Ammon's horn (tissue), 1 donor: ENCODE measurements at places on chromosomes 1 and 21.

DNA sequence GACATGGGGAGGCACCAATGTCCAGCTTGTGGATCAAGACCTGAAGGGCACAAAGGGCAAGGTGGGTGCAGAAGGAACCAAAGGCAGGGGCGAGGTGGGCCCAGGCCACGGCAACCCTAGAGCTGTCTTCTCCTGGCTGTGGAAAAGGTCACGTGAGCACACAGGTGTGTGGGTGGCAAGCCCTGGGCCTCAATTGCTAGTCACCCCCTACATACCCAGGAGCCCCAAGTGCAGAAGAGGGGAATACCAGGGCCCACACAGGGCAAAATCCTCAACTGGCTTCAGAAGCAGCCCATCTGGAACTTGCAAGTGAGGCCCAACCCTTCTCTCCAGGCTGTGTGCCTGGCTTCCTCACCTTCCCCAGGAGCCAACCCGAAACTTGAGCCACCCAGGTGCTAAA lies 25.6 kb downstream of the ZBTB17 start:
- DNase-seq = no peak

DNA sequence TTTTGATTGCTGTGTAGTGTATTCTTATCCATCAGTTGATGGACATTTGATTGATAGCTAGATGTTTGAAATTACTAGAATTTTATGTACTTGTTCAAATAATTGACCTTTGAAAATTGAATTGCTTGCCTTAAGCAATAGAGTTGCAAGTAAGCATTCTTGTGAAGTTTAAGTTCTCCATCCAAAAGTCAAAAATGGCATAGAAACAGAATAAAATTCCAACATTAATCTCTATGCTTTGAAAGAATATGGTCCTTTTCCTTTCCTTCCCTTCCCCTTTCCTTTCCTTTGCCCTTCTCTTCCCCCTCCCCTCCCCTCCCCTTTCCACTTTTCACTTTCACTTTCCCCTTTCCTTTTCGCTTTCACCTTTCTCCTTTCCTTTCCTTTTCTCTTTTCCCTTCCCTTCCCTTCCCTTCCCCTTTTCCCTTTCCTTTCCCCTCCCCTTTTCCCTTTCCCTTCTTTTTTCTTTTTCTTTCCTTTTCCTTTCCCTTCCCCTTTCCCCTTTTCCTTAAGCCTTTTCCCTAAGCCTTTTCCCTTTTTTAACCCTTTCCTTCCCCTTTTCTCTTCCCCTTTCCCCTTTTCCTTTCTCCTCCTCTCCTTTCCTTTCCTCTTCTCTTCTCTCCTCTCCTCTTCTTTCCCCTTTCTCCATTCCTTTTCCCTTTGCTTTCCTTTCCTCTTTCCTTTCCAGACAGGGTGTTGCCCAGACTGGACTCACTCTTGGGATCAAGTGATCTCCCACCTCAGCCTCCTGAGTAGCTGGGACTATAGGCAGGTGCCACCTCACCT lies 67.4 kb downstream of the SASS6 start:
- no peak for DNase-seq

DNA sequence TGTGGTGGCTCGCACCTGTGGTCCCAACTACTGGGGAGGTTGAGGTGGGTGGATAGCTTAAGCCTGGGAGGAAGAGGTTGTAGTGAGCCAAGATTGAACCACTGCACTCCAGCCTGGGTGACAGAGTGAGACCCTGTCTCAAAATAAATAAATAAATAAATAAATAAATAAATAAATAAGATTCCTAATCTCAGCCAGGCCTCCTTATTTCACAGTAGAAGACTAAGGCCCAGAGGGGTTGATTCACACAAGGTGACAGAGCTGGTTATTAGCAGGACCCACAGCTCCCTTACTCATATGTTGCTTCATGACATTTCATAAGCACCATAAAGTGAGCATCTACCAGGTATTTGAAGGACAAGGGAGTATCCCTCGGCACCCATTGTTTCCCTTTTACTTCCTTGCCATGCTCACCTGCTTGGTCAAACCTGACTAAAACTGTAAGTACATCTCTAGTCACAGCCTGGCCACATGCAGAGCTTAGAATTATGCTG lies 32.7 kb downstream of the ALG14 start:
- DNase-seq = no peak

GRCh38 chr1:2546515-2547209 lies 9.5 kb upstream of the TNFRSF14 start:
- DNase-seq = peak; percentile 82

DNA sequence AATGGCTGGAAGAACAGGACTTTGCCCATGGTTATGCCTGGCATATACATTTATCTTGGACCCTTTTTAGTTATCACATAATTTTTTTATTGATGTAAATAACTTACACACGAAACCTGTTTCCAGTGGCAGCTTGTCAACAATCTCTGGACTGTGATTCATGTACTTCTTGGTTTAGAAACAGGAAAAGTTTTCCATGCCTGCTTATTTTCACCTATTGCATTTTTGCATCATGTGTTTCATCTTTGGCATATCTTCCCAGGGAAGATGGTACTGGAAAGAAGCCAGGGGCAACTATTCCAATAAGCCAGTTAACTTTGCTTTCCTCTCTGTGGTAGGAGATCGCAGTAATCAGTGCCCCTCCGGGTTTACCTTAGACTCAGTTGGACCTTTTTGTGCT lies 210.3 kb downstream of the TPR start:
- DNase-seq = no peak

DNA sequence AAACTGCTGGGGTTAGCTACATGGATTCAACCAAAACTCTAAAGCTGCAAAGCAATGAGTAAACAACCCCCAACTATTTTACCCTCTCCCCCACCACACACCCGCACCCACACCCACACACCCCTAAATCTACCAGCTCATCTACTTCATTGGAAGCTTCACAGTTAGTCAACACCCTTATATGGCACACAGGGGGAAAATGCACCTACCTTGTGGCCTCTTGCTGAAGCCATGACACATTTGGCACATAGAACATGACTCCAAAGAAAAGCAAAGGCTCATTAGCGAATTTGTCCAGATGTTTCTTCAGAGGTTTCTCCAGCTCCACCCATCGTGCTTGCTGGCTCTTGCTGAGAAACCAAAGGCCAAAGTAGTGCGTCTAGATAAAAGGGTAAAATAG lies 99.8 kb downstream of the PTPN14 start:
- DNase-seq = no peak

DNA sequence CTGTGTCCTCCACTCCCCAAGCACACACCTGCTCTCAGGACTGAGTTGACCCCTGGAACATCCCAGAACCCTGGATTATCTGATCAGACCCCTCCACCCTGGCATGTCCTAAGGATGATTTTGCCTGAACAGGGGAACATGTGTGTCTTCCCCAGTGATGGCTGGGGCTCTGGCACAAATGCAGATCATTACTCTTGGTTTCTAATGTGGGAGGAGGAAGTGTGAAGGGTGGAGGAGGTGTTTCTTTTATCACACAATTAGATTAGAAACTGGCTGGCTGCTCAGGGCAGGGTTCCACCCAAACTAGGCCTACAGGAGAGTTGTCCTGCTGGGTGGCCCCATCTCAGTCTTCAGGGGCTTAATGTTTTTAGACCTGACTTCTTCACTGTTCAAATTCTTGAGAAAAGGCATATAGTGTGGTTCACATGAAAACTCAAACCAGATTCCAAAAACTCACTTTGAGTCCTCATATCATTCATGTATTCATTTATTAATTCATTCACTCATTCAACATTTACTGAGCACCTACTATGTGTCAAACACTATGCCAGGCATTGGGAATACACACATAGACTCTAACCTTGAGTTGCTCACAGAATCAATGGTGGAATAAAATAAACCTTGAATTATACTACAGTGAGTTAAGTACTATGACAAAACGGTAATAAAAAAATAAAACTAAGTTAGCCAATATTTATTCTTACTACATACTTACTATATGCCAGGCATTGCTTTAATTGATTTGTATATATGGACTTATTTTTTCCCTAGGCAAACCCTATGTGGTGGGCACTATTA lies 221.8 kb upstream of the JUN start:
- DNase-seq = peak; percentile 35

- DNase-seq = no peak
Measured at GRCh38 chr1:55519937-55520683, 304.9 kb upstream of the USP24 start.

DNA sequence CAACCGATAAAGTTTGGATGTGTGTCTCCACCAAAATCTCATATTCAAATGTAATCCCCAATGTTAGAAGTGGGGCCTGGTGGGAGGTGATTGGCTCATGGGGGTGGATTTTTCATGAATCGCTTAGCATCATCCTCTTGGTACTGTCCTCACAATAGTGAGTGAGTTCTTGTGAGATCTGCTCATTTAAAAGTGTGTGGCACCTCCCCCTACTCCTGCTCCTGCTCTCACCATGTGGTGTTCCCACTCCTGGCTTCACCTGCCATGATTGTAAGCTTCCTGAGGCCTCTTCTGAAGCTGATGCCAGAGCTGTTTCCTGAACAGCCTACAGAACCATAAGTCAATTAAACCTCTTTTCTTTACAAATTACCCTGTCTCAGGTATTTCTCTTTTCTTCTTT lies 28.2 kb upstream of the PRDX6 start:
- no peak for DNase-seq

DNA sequence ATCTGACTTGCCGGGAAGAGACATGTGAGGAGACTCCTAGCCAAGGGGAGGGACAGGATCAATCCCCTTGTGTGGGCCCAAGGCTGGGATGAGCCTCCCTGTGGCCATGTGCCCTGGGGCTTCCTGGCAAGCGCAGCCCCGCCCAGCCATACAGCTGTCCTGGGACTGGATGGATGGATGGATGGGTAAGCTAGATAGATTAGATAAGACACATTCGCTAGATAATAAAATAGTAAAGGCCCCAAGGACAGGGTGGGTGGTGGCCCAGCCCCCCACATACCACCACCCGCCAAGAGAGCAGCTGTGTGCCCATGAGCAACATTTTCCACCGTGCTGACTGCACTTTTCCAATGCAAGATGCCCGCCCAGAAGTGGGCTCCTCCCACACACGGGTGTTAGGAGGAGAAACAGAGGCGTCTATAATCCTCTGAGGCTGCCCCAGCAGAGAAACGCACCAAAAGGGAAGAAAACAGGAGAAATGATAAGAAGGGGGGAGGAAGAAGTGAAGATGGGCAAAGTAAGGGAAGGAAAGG lies 25.1 kb downstream of the ZBTB17 start:
- DNase-seq = no peak

DNA sequence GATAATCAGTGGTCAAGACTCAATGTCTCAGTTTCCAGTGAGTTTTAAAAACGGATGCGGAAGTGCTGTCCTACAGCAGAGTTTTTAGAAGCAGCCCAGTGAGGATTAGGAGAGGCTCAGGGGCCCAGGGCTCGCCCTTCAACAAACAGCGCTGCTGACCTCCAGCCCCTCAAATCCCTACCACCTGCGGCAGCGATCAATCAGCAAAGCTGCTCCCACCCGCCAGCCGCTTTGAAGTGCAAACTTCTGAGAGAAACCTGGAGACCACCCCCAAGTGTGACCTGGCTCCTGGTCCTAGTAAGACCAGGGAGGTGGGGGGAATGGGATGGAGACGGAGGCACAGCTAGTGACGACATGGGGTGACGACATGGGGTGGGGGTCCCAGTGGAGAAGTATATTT lies 14.4 kb downstream of the ZBTB17 start:
- no peak for DNase-seq

DNA sequence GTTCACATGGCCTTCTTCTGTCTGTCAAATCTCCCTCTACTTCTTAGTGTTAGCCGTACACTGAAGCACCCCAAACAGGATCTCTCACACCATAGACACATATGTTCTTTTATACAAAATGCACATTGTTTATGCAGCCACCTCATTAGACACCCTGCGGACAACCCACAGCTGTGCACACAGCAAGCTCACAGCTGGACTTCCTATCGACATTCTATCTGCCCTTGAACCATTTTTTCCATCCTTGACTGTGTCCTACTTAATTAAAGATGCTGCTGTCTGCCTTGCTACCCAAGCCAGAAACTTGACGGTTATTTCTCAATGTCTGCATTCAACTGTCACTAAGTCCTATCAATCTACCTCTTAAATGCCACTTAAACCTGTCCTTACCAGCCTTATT lies 3.2 kb upstream of the ZBTB21 start:
- no peak for DNase-seq

- no peak for DNase-seq
Measured at GRCh38 chr1:11178021-11179015, 10.8 kb upstream of the ANGPTL7 start.

DNA sequence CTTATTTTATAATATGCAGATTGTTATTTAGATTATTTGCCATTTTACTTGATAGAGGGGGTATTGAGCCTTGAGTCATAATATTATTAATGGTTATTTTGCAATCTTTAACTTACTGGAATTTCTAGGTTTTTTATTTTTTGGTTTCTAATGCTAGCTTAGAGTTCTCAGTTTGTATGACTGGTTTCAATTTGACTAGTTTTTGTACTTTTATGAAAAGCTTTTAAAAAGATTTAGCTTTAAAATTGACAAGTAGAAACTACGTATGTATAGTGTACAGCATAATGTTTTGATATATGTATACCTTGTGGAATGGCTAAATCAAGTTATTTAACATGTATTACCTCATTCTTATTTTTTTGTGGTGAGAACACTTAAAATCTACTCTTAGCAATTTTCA lies 41.5 kb downstream of the CEP350 start:
- DNase-seq = no peak

DNA sequence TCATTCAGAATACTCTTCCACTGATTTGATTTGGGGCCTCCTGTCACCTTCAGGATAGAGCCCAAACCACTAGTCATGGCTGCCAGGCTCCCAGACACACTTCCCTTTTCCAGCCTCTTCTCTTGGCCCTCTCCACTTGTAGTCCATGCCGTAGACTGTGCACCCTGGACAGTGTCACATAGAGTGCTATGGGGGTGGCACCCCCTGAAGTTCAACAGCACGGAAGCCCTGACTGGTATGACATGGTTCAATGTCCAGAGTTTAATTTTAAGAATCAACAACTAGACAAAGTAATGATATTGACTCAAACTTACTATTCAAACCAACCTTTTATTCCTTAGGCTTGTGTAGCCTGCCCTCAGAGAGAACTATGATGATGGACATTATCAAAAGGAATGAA lies 22.3 kb downstream of the FMO2 start:
- DNase-seq = no peak

DNA sequence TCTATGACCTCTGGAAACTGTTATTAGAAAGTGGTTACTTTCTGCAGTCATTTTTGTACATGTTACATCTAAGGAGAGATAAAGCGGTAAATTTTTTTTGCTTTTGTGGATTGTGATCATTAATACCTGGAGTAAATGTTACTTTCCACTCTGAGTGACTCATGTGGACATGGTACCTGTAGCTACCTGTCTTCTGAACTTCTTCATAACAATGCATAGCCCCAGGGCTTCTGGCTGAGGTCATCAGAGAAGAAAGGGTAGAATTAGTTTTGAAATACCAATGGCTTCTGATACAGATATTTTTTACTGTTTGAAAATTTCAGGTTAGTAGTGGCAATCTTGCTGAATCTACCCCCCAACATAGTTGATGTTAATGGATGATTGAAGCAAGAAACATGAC lies 489.3 kb downstream of the RWDD3 start:
- no peak for DNase-seq
